Neural progenitor cell (in vitro differentiated cells): ENCODE measurements at places on chromosomes 16 and 17.

GRCh38 chr17:49776551-49777300 is 11.8 kb upstream of the KAT7 start:
- H3K36me3 ChIP-seq: no peaks in the 10 kb centered on the region
- peaks cover 20% of the 10 kb centered on the region for H3K4me1 ChIP-seq
- no peak for DNase-seq
- no peak overlapping the region for H3K4me3 ChIP-seq
- H3K27me3 ChIP-seq: no peaks in the 10 kb centered on the region
- H3K27ac ChIP-seq: no peak overlapping the region

DNA sequence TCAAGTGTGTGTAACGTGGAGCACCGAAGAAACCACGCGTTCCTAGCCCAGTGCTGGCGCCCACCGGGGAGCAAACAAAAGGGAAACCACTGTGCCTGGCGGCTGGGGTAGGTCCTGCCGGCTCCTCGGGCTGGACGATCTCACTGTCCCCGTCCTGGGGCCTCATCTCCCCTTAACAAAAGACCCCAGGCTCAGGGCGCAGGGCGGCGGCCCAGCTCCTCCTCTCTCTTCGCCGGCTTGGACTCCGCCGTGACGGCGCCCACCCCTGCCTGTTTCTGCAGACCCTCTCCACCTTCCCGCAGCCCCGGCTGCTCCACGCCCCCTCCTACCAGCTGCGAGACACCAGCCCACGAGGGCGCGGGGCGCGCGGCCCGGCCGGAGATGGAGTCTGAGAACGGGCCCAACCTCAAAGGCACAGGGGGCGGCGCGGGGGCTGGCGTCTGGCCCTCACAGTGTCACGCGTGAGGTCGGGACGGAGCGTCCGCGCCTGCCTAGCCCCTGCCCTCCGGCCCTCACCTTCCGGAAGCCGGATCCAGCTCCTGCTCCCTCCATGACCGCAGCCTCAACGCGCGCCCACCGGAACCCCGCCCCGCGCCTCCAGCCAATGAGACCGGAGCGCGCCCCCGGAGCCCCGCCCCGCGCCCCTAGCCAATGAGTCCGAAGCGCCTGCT is at the start of gene CENPX:
TSS of gene CENPX (minus strand) at position 569 of the 671 bp plus-strand sequence. CDS start at position 552, 17 bp downstream.
- no peaks in the 10 kb centered on the region for H3K36me3 ChIP-seq
- H3K27ac ChIP-seq: no peak within 1 kb of the TSS
- no peaks in the 10 kb centered on the region for H3K27me3 ChIP-seq

- peak; percentile 69 for DNase-seq
- no peak overlapping the region for H3K27ac ChIP-seq
- no peak overlapping the region for H3K4me3 ChIP-seq
- H3K36me3 ChIP-seq: no peaks in the 10 kb centered on the region
- H3K4me1 ChIP-seq: peaks cover 18% of the 10 kb centered on the region
Measured at GRCh38 chr16:12426122-12426521, 377.6 kb downstream of the CPPED1 start.

DNA sequence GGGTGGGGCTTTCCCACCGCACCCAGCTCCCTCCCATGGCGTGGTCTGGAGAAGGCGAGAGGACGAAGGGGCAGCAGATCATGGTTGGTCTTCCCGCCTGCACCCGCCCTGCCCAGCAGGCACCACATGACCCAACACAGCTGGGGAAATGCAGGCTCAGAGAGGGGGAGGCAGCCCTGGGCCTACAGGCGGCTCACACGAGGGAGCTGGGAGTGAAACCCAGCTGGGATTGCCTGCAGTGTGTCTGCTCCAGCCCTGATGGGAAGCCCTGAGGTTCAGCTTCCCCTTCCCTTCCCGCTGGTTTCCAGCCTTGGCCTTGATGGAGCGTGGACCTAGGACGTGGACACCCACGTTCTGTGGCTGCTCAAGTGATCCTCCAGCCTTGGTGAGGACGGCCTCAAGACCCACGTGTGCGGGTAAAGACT is 20.0 kb upstream of the PABPN1L start:
- no peak overlapping the region for H3K27ac ChIP-seq
- no peaks in the 10 kb centered on the region for H3K27me3 ChIP-seq
- no peak overlapping the region for H3K4me3 ChIP-seq
- no peak for DNase-seq
- H3K36me3 ChIP-seq: no peaks in the 10 kb centered on the region
- no peaks in the 10 kb centered on the region for H3K4me1 ChIP-seq

DNA sequence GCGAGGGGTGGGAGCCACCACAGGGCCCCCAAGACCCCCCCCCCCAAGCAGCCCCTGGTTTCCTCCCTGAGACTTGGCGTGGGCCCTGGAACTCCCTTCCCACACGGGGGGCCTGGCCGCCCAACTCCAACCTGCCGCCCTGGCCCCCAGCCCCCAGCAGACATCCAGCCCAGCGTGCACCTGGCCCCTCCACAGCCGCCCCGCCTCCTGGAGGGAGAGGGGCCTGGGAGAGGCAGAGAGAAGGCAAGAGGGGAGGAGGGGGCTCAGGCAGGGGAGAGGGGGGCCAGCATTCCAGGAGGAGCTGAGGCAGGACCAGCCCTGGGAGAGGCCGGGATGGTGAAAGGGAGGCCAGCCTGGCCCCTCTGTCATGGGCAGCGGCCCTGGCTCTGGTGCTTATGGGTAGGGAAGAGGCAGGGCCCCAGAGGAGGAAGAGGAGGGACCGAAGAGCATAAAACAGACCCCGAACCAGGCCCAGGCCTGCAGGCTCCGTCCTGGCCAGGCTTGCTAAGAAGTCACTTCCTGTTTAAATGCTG is 16.7 kb downstream of the IL34 start:
- no peaks in the 10 kb centered on the region for H3K36me3 ChIP-seq
- no peak overlapping the region for H3K4me3 ChIP-seq

GRCh38 chr16:66493490-66494401 is 56.2 kb downstream of the TK2 start:
- no peak overlapping the region for H3K27ac ChIP-seq
- no peaks in the 10 kb centered on the region for H3K27me3 ChIP-seq
- DNase-seq: no peak
- H3K4me1 ChIP-seq: no peaks in the 10 kb centered on the region
- no peak overlapping the region for H3K4me3 ChIP-seq
- H3K36me3 ChIP-seq: no peaks in the 10 kb centered on the region

DNA sequence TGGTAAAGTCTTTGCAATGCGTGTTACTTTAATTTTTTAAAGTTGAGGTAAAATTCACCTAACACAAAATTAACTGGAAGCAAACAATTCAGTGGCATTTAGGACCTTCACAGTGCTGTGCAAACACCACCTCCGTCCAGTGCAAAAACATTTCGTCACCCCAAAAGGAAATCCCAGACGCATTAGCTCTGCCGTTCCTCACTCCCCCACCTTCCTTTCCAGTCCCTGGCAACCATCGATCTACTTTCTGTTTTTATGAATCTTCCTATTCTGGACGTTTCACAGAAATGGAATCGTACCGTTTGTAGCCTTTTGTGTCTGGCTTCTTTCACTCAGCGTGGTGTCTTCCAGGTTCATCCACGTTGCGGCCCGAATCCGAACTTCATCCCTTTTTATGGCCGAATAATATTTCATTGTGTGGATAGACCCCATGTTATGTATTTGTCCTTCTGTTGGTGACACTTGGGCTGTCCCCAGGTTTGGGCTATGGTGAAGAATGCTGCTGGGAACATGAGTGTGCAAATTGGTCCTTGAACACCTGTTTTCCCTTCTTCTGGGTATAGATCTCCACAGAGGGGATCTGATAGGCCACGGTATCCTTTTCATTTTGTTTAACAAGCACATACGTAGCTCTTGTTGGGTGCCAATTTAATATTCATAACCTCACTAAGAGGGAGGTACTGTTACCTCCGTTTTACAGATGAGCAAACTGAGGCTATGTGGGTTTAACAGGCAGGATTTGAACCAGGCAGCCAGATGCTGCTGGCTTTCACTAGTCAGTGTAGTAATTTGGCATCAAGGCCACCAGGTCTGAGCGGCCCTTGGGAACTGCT is 232.0 kb upstream of the GSE1 start:
- H3K27me3 ChIP-seq: no peaks in the 10 kb centered on the region
- no peak overlapping the region for H3K27ac ChIP-seq
- no peak for DNase-seq
- H3K4me1 ChIP-seq: peaks cover 9% of the 10 kb centered on the region
- no peak overlapping the region for H3K4me3 ChIP-seq

GRCh38 chr17:12773153-12773552 is 16.1 kb upstream of the ARHGAP44 start:
- DNase-seq: no peak
- no peak overlapping the region for H3K4me3 ChIP-seq
- no peaks in the 10 kb centered on the region for H3K36me3 ChIP-seq
- H3K4me1 ChIP-seq: peaks cover 9% of the 10 kb centered on the region
- no peak overlapping the region for H3K27ac ChIP-seq
- H3K27me3 ChIP-seq: no peaks in the 10 kb centered on the region

DNA sequence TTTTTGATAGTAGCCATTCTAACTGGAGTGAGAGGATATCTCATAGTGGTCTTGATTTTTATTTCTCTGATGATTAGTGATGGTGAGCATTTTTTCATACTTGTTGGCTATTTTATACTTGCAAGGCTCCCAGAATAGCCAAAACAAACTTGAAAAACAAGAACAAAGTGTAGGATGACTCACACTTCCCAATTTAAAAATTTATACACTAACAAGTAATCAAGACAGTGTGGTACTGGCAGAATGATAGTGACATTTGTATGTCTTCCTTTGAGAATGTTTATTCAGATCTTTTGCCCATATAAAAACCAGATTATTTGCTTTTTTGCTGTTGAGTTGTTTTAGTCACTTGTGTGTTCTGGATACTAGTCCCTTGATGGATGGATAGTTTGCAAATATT is 17.8 kb downstream of the SPECC1 start:
- no peaks in the 10 kb centered on the region for H3K27me3 ChIP-seq
- peaks cover 7% of the 10 kb centered on the region for H3K4me1 ChIP-seq
- no peak overlapping the region for H3K4me3 ChIP-seq
- H3K27ac ChIP-seq: no peak overlapping the region

- H3K4me1 ChIP-seq: peaks cover 2% of the 10 kb centered on the region
- no peak for DNase-seq
- no peaks in the 10 kb centered on the region for H3K36me3 ChIP-seq
Measured at GRCh38 chr17:70049801-70050591, 25.0 kb upstream of the KCNJ16 start.

DNA sequence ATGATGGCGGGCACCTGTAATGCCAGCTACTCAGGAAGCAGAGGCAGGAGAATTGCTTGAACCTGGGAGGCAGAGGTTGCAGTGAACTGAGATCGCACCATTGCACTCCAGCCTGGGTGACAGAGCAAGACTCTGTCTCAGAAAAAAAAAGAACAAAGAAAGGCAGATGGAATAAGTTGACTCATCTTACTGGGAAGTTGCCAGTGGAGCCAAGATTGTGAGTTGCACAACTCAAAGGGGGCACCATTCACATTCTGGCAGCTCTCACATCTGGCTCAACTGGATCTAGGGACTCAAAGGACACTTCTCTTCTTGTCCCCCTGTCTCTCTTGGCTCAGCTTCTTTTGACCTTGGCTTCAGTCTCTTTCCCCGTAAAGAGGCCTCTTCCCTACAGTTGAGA is 53.7 kb upstream of the ETV4 start:
- peaks cover 8% of the 10 kb centered on the region for H3K4me1 ChIP-seq
- H3K27me3 ChIP-seq: no peaks in the 10 kb centered on the region

DNA sequence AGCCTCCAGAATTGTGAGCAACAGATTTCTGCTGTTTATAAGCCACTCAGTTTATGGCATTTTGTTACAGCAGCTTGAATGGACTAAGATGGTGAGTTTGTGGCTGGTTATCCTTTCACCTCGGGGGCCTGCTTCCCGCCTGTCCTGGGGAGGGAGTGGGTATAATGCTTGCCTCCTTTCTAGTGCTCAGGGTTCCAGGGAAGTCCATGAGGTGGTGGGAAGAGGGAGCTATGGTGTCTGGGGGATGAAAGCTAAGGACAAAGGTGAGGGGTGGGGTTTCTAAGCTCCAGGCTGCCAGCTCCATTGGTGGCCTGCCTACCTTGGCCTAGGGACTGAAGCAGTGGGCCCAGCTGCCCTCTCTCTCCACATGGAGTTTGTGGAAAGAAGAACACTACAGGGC is 50.2 kb upstream of the SDK2 start:
- H3K4me3 ChIP-seq: no peak overlapping the region
- H3K27ac ChIP-seq: no peak overlapping the region
- peaks cover 13% of the 10 kb centered on the region for H3K4me1 ChIP-seq
- no peak for DNase-seq
- H3K27me3 ChIP-seq: peaks cover 11% of the 10 kb centered on the region
- no peaks in the 10 kb centered on the region for H3K36me3 ChIP-seq

GRCh38 chr16:55041540-55042234 is 111.0 kb downstream of the IRX5 start:
- DNase-seq: no peak
- no peaks in the 10 kb centered on the region for H3K27me3 ChIP-seq
- no peak overlapping the region for H3K4me3 ChIP-seq
- H3K27ac ChIP-seq: no peak overlapping the region
- H3K36me3 ChIP-seq: no peaks in the 10 kb centered on the region

DNA sequence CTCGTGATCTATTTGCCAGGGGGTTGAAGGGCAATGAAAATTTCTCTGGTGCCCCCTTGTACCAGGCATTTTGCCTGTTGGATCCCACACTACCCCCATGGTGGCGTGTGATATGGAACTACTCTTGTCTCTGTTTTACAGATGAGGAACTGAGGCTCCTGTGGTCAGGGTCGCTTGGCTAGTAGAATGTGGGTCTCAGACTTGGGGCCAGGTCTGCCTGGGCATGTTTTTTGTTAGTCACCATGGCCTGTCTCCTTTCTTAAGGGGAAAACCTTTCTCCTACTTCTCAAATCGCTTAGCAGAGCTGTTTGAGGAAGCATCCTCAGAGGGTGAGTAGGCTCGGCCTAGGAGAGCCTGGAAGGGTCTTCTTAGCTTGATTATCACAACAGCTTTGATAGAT is 51.2 kb downstream of the CLEC16A start:
- no peaks in the 10 kb centered on the region for H3K36me3 ChIP-seq
- H3K27ac ChIP-seq: no peak overlapping the region
- H3K27me3 ChIP-seq: no peaks in the 10 kb centered on the region
- DNase-seq: no peak
- H3K4me1 ChIP-seq: no peaks in the 10 kb centered on the region

DNA sequence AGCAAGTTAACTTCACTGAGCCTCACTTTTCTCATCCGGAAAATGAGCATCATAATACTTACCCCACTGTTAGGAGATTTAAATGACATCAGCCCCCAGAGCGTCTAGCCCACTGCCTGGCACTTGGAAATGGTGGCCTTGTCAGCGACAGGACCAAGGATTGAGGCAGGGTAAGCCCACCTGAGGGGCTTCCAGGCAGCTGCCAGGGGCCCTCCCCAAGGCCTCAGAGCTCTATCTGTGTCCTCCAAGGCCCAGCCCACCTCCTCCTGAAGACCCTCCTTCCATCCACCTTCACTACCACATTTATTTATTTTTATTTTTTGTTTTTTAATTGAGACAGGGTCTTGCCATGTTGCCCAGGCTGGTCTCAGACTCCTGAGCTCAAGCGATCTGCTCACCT is 13.8 kb downstream of the PITPNM3 start:
- no peaks in the 10 kb centered on the region for H3K27me3 ChIP-seq
- H3K36me3 ChIP-seq: no peaks in the 10 kb centered on the region
- no peak overlapping the region for H3K27ac ChIP-seq
- no peak for DNase-seq
- H3K4me3 ChIP-seq: no peak overlapping the region

GRCh38 chr16:2482249-2482648 is 7.3 kb downstream of the TBC1D24 start:
- no peaks in the 10 kb centered on the region for H3K4me1 ChIP-seq
- no peak overlapping the region for H3K27ac ChIP-seq
- no peaks in the 10 kb centered on the region for H3K36me3 ChIP-seq
- H3K4me3 ChIP-seq: no peak overlapping the region
- DNase-seq: no peak
